ENCODE measurements at places on chromosomes 7 and 10. TPM values are rescaled to one million over a fixed set of nuclear protein-coding genes. Genes with fewer than 3 reads are reported as not detected.

GRCh38 chr10:114504769-114505579, 100.7 kb upstream of the AFAP1L2 start:
- no peaks in the 10 kb centered on the region for H3K27me3 ChIP-seq
- no peak for DNase-seq
- no peak overlapping the region for H3K27ac ChIP-seq
- H3K36me3 ChIP-seq: no peaks in the 10 kb centered on the region

DNA sequence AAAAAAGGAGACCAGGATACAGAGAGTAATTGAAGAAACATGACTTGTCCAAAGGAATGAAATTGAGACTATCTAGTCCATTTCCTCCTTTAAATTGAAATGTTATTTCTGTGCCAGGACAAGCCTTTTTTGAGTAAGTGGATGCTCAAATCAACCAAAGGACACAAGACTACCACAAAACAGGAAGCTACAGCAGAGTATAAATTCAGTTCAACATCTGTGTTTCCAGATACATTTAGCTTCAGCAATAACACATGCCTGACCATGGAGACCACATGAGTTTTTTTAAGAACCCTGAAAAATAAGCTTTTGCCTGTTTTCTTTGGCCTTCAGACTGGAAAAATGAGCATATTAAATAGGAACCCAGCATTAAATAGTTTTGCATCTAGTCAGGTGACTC, 707.5 kb downstream of the ZWINT start:
- H3K4me3 ChIP-seq: no peak overlapping the region
- H3K4me1 ChIP-seq: no peaks in the 10 kb centered on the region
- no peaks in the 10 kb centered on the region for H3K27me3 ChIP-seq
- no peak for DNase-seq

GIMAP1 gene
- total RNA-seq: 0.10 TPM

DNA sequence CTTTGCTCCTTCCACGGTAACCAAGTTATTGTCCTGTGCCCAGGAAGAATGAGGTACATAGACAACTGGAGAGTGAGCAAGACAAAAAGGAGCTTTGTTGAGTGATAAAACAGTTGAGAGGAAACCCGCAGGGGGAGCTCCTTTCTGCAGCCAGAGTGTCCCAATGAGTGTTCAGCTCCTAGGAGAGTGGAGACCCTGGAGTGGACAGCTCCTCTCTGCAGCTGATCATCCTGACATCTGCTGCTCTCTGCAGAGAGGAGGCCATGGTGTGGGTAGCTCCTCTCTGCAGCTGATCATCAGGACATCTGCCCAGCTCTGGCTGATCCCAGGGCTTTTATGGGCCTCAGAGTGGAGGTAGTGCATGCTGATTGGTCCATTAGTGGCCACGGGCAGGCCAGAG, 53.4 kb upstream of the PCDH15 start:
- no peaks in the 10 kb centered on the region for H3K4me1 ChIP-seq
- no peaks in the 10 kb centered on the region for H3K36me3 ChIP-seq
- no peak overlapping the region for H3K4me3 ChIP-seq
- no peak overlapping the region for H3K27ac ChIP-seq
